Testis (tissue), 5 donors: ENCODE measurements at places on chromosomes 13 and 19. TPM values are rescaled to one million over a fixed set of nuclear protein-coding genes. Genes with fewer than 3 reads are reported as not detected.

DNA sequence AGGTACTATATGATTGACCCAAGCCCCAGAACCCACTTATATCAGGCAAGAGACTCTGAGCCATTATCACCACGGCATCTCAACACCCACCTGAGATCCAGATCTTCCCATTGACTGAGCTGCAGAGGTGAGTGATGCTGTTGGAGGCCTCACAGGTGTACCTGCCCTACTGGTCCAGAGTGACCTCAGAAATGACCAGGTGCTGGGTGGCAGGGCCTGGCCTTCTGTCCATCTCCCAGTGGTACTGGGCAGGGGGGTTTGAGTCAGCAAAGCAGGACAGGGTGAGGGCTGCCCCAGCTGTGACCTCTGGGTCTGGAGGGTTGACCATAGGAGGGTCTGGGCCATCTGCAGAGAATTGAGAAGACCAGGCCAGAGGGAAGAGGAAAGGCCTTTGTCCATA lies 13.2 kb upstream of the CEACAM20 start:
- H3K4me1 ChIP-seq: no peaks in the 10 kb centered on the region
- no peak overlapping the region for H3K4me3 ChIP-seq
- no peaks in the 10 kb centered on the region for H3K36me3 ChIP-seq
- no peaks in the 10 kb centered on the region for H3K27me3 ChIP-seq

DNA sequence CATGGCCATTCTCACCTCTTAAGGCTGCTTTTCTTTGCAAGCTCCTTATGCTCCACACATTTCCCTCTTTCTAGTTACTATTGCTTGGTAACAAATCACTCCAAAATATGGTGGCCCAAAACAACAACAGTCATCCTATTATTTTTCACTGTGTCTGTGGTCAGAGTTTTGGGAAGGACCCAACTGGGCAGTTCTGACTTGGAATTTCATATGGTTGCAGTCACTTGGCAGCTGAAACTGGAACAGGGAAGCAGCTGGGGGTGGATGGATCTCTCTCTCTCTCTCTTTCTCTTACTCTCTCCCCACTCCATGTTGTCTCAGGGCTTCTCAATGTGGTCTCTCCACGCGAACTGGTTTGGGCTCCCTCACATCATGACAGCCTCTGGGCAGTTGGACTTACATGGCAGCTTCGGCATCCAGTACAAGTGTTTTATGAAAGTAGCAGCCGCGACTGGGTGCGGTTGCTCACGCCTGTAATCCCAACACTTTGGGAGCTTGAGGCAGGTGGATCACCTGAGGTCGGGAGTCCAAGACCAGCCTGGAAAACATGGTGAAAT lies 39.6 kb downstream of the NUMBL start:
- H3K4me3 ChIP-seq: no peak overlapping the region
- DNase-seq: no peak
- no peaks in the 10 kb centered on the region for H3K27me3 ChIP-seq
- H3K4me1 ChIP-seq: peaks cover 14% of the 10 kb centered on the region
- H3K27ac ChIP-seq: no peak overlapping the region

Gene OR7A5
- total RNA-seq: 4.3 TPM

GRCh38 chr19:45492627-45493470 lies 4.0 kb downstream of the RTN2 start:
- DNase-seq: no peak
- no peak overlapping the region for H3K27ac ChIP-seq
- H3K4me1 ChIP-seq: peaks cover 6% of the 10 kb centered on the region
- no peaks in the 10 kb centered on the region for H3K27me3 ChIP-seq

- no peaks in the 10 kb centered on the region for H3K4me1 ChIP-seq
- no peak for DNase-seq
- H3K4me3 ChIP-seq: no peak overlapping the region
- H3K27ac ChIP-seq: no peak overlapping the region
- no peaks in the 10 kb centered on the region for H3K36me3 ChIP-seq
Measured at GRCh38 chr19:1998712-1999708, 16.5 kb downstream of the BTBD2 start.
